Daoy (cell line): ENCODE measurements at places on chromosomes 13 and 19.

GRCh38 chr13:45374917-45375316 lies 33.9 kb upstream of the TPT1 start:
- DNase-seq, result no peak

DNA sequence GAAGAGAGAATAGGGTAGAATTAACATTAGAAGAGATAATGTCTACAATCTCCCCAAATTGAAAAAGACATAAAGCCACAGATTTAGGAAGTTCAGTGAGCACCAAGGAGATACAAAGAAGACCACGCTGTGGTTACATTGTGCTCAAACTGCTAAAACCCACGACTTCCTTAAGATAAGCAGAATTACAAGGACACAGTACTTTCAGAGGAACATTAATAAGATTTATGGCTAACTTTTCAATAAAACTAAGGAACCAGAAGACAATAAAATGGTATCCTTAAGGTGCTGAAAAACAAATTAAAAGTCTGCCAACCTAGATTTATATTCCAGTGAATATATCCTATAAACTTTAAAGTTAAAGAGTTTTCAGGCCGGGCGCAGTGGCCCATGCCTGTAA lies 7.4 kb upstream of the IL17D start:
- DNase-seq, result no peak

GRCh38 chr19:3578390-3578789 lies 5.6 kb downstream of the HMG20B start:
- DNase-seq, result no peak

DNA sequence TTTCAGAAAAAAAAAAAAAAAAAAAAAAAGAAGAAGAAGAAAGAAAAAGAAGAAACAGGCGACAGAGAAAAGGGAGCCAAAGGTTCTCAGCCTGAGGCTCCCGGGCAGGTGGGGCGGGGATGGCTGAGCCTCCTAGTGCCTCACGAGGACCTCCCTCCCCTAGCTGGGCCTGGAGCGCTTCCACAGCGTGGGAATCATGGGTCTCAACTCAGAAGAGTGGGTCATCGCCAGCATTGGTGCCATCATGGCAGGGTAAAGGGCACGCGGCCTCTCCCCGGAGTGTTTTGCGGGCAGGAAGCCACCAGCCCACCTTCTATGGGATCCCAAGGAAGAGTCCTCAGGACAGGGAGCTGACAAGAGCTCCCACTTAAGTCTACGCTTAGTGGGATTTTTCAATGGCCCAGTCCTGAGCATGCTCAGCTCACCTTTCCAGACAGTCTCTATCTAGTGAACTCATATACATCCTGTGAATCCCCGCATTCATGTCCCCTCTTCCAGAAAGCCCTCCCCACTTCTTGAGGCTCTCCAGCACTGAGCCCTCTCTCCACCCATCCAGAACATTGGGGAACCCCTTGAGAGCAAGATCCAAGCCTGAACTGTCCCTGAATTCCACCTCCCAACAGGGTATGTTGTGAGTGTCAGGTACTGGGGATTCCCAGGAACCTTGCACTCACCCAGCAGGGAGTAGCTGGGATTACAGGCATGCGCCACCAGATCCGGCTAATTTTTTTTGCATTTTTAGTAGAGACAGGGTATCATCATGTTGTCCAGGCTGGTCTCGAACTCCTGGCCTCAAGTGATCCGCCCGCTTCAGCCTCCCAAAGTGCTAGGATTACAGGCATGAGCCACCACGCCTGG lies 69.6 kb downstream of the ACSBG2 start:
- no peak for DNase-seq

GRCh38 chr19:32717496-32717895 lies 2.1 kb upstream of the TDRD12 start:
- no peak for DNase-seq

- peak; percentile 45 for DNase-seq
Measured at GRCh38 chr19:48553676-48554384, 1.9 kb downstream of the SULT2B1 start.

GRCh38 chr19:55549500-55550320 lies 4.4 kb upstream of the SBK3 start:
- DNase-seq, result peak; percentile 76

DNA sequence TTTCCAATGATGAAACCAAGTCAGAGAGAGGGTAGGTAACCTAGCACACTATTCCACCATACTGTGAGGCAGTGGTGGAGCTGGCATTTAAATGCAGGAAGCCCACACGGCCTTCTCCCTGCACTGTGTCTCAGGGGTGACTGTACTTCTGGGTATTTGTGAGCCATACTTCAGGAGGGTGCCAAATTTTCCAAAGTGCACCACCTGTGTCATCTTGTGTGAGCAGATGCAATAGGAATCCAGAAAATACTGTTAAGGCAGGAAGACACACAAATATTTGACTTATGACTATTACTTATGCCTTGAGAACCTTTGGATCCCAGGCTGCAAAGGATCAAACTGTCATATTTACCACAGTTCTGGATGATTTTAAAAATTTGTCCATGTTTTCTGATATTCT lies 17.3 kb downstream of the ZNF229 start:
- no peak for DNase-seq

GRCh38 chr19:9885077-9885552 lies 50.0 kb downstream of the PIN1 start:
- DNase-seq, result no peak

GRCh38 chr19:4327252-4327876 lies 11.3 kb downstream of the STAP2 start:
- DNase-seq, result peak; percentile 85

DNA sequence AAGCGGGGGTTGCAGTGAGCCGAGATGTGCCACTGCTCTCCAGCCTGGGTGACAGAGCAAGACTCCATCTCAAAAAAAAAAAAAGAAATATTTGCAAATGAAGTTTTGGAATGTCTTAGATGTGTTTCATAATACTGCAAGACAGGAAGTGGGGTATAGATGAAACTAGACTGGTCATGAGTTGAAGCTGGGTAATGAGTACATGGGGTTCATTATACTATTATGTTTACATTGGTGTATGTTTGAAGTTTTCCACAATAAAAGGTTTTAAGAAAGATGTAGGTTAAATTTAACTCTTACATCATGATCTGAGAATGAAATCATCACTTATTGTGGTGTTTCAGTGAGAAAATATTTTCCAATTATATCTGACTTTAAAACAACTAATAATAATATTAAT lies 19.0 kb downstream of the FNDC3A start:
- no peak for DNase-seq

- DNase-seq, result no peak
Measured at GRCh38 chr13:112462408-112462807, 86.3 kb downstream of the SPACA7 start.

DNA sequence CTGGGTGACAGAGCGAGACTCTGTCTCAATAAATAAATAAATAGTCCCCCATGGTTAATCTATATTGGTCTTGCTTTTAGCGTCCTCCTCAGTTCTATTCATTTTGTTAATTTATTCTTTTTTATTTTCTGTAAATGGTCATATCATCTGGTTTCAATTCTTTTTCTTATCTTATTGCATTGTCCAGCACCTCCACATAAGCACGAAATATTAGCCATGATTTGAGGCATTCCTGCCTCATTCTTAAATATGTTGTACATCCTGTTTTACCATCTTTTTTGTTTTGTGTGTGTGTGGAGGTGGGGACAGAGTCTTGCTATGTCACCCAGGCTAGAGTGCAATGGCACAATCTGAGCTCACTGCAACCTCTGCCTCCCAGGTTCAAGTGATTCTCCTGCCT lies 24.6 kb upstream of the CCDC124 start:
- DNase-seq, result no peak

- no peak for DNase-seq
Measured at GRCh38 chr13:79398127-79398526, 7.9 kb downstream of the RBM26 start.

- DNase-seq, result no peak
Measured at GRCh38 chr19:5338656-5339197, 1.9 kb downstream of the PTPRS start.

DNA sequence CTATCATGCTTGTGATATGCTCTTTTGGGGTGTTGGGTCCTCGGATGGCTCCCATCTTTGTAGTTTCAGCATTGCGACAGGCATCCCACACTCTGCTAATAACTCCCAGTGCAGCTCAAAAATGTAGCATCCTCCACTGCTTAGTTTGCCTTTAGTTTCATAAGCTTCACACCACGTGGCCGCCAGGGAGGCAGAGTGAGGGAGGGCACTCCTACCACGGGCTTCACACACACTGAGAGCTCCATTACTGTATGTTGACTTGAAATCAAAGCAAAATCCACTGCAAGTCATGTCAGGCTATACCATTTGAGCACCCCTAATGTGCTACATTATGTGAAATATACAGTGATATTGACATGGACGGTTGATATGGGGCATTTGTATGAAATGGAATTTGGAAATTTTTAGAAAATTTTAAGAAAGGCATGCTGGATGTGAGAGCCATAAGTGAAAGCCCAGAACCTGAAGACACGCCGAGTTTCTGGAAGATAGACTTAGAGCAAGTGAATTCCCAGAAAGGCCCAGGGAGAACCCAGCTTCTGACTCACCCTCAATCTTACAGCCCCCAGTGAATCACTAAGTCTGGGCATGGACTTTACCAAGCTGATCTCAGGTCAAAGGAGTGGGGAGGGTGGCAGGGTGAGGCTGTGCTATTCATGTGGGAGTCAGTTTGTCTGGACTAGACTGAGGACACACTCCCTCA lies 94.1 kb downstream of the HSPH1 start:
- peak; percentile 73 for DNase-seq

- peak; percentile 62 for DNase-seq
Measured at GRCh38 chr13:99176309-99177276, 24.1 kb upstream of the UBAC2 start.

GRCh38 chr19:13588957-13589833 lies 82.9 kb upstream of the CACNA1A start:
- peak; percentile 86 for DNase-seq

GRCh38 chr13:34654203-34654602 lies 287.9 kb upstream of the NBEA start:
- no peak for DNase-seq

GRCh38 chr13:39566216-39566869 lies 36.6 kb downstream of the LHFPL6 start:
- DNase-seq, result no peak

- no peak for DNase-seq
Measured at GRCh38 chr19:40216777-40217026, 1.5 kb downstream of the TTC9B start.

DNA sequence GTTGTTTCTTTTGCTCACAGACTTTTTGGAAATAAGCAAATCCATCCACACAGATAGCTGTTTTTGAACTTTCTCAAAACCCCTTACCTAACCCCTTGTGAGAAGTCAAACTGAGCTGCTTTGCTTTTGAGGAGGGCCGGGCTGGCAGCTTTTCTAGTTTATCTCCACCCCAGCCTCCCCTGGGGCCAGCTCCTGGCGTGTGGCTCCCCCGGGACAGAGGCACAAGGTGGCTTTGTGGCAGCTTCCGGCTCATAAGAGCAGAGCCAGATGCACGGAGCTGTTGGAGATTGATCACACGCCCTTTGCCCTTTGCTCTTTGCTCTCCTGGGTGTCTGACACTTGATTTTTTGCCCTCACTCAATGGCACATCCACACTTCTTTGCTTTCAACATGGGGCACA lies 24.9 kb upstream of the RNF113B start:
- DNase-seq, result no peak

DNA sequence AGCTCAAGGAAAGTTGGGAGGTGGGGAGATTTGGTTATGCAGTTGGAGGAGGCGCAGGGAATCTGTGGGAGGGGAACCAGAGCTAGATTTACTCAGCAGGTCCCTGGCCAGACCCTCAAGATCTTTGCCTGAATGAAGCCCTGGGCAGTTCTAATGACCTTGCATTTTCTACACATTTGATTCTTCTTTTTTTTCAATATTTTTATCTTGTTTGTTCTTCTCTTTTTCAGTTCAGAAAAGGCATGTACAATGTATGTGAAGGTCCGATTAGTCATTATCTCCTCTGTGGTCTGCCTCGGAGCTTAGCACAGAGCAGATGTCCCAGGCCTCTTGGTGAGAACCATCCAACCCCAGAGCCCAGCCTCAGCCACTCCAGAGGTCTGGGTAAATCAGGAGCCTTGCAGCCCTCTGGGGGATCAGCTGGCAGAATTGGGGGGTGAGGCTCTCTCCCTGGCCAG lies 24.2 kb downstream of the SERP2 start:
- DNase-seq, result no peak

DNA sequence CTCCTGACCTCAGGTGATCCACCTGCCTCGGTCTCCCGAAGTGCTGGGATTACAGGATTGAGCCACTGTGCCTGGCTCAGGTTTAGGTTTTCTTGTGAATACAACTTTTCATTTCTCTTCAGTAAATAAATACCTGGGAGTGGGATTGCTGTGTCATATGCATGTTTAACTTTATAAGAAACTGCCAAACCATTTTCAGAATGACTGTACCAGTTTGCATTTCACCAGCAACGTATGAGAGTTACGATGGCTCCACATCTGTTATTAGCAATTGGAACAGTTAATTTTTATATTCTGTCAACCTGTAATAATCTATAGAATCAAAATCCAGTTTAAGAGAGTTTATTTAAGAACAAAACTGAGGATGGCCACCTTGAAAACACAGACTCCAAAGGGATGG lies 52.2 kb downstream of the TEX26 start:
- no peak for DNase-seq

DNA sequence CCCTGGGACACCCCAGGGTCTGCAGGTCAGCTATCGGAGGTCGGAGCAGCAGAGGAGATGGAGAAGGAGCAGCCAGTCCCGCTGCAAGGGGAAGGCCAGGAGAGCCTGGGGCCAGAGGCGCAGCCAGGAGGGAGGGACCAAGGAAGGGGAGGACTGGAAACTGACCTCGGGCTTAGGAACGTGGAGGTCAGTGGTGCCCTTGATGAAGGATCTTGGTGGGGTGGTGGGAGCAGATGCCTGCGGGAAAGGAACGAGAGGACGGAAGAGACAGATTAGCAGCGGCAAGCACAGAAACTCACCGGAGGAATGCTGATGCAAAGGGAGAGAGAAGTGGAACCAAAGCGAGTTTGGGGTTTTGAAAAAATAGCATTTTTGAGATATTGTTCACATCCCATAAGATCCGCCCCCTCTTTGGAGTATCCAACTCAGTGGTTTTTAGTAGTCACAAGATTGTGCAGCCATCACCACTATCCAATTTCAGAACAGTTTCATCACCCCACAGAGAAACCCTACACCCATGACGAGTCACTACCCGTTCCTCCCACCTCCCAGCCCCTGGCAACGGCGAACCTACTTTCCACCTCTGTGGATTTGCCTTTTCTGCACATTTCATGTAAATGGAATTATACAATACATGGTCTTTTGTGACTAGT lies 22.1 kb downstream of the PLEKHF1 start:
- peak; percentile 92 for DNase-seq

DNA sequence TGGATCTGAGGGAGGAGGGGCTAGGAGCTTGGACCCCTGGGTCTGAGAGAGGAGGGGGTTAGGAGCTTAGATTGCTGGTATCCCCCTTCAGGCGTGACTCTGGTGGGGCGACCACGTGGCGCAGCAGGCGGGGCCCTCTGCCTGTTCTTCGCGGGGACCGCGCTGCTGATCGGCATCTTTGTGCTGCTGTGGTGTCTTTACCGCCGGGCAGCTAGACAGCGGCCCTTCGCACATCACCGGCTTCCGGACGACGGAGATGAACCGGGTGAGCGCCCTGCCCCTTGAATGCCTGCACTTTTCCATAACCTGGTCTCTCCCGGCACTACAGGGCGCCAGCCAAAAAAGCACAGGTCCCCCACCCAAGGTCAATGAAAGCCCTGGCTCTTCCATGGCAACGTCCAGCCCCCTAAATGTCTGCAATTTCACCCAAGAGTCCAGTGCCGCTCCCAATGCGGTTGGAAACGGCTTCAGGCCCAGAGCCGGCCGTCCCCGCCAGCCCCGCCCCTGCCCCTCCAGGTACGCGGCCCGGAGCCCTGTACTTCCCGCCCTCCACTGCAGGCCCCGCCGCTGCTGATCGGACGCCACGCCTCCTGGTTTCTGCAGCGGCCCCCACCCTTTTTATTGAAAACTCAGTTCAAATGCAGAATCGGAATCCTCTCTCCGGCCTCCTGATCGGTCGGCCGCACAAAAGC lies 2.8 kb downstream of the GFY start:
- peak; percentile 58 for DNase-seq
